Left ventricle myocardium superior (tissue), 1 donor: ENCODE measurements at places on chromosomes 4 and X. TPM values are rescaled to one million over a fixed set of nuclear protein-coding genes. Genes with fewer than 3 reads are reported as not detected.

Gene EMCN
- 39.6 TPM for total RNA-seq

Gene FRAS1
- 3.7 TPM for total RNA-seq

GRCh38 chr4:829761-830600 lies 4.1 kb upstream of the CPLX1 start:
- no peak for DNase-seq

Gene FIP1L1
- total RNA-seq: 28.2 TPM

Gene TIGD4
- 0.10 TPM for total RNA-seq

- DNase-seq: no peak
Observed at GRCh38 chrX:9907645-9908387, 59.3 kb upstream of the CLDN34 start.

GRCh38 chr4:46586566-46586965 lies 196.6 kb upstream of the GABRA2 start:
- no peak for DNase-seq

Gene ARHGAP10
- total RNA-seq: 69.2 TPM

GRCh38 chr4:2937146-2937857 lies 25.9 kb downstream of the NOP14 start:
- DNase-seq: no peak

DNA sequence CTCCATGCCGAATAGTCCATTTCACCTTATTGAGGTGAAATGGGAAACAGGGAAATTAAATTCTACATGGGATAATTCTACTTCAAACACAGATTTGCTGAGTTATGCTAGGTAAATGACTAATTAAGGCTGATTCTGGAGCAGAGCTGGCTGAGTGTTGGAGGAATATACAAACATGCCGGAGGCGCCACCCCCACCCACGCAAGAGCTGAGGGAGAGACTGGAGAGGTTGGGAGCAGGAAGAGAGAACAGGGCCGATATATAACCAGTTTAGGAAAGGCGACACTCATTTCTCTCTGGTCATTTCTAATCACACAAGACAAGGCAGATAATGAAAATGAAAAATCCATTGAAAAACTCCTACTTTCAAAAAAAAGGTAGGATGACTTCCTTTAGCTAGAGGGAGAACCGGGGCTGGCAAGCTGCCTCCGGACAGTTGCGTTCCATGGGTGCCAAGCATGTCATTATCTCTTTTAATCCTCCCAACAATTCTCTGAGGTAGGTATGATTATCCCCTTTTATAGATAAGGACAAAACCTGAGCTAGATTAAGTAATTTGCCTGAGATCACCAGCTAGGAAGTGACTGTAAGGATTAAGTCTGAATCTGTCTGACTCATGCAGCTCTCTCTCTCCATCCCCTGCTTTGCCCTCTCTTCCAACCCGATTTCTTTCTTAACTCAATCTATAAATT lies 27.6 kb upstream of the CFAP299 start:
- DNase-seq: no peak

Gene GALNTL6
- not detected for total RNA-seq

DNA sequence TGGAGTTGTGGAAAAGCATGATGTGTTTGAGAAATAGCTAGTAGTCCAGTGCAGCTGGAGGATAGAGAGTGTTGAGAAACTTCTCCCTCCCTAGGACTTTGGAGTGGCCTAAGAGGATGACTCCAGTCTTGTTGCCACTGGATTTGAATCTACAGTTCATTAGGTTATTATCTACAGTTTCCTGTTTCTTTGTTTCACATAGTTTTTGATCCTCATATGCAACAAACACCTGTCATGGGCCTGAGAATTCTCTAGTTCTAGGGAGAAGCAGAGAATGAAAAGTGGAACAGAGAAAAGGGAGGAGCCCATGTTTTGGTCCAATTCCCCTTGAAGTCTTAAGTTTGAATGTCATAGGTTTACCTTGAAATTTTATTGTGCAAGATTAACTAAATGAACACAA lies 73.6 kb upstream of the TBC1D9 start:
- no peak for DNase-seq
